ENCODE measurements at places on chromosomes 12 and 14.

DNA sequence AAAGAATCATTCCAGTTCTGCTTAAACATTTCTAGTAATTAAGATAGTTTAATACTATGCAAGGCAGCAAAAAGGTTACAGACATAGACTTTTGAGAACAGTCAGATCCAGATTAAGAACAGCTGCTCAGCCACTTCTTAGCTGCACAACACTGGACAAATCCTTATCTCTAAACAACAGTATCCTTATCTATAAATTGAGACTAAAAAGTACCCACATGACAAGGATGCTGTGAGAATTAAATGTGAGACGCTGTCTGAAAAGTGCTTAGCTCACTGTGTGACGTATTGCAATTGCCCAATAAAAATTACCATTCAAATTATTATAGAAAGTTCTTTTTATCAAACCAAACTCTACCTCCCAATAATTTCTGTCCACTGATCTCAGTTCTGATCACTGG is 35.5 kb downstream of the BORCS5 start:
- no peak for DNase-seq

DNA sequence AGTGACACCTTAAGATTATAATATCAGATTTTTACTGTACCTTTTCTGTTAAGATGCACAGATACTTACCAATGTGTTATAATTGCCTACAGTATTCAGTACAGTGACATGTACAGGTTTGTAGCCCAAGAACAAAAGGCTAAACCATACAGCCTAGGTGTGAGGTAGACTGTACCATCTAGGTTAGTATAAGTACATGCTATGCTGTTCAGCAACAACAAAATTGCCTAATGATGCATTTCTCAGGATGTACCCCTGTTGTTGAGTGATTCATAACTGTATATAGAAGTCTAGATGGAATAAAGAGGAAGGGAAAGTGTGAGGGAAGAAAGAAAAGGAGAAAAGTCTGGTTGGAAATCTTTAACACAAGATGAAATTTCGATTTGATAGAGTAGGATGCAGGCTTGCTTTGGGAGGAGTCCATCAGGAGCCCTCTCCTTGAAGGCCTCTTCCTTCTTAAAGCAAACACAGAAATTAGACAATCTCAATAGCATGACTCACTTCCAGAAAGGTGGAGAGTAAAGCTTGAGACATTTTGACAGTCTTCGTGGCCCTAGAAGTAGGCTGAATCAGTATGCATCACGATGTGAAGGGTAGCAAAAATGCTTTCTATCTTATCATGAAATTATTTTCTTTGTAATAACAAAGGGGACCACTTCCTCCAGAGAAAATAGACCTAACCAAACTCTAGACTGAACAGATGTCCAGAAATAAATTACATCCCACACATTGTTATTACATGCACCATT is 191.5 kb downstream of the SYT1 start:
- no peak for DNase-seq

DNA sequence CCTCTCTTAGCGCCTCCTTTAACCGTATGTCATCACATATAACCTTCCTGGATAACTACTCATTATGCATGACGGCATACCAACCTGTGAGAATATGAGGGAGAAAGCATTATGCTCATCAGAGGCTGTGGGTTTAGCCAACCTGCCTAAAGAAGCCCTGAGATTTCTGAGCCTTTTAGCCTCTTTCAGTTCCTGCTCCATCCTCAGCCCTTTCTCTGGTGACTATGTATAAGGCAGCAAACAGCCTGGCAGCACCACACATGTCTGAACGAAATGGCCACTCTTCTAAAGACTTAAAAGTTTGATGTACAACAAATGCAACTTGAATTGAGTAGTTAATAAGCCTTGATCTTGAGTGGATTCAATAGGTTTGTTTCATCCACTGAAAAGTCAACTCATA is 64.8 kb upstream of the SOX5 start:
- no peak for DNase-seq

DNA sequence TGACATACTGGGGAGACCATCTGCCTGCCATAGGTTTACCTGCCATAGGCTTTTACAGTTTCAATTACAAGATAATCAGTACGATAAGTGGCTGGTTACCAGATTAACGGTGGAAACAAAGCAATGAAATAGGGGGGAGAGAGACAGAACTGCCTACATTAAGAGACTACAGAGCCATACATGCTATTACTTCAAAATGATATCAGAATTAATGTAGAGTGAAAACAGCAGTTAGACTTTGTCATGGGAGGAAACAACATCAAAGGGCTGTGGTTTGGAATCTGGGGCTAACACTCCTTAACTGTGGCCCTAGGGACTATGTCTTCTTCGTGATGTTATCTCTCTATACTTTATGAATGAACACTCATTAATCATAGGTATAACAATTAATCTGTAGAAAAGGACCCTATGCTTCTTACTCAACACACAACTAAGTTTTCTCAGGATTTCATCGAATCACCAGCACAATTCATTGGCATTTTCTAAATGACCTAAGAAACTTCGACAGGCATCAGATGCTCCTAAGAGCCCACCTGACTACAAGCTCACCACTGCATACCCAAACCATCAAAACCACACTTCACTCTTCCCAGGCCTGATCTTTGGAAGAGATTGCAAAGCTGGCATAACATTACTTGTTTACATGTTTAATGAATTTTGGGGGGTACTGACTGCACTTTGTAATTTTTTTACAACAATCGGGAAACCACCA is 475.6 kb upstream of the SOX5 start:
- no peak for DNase-seq

DNA sequence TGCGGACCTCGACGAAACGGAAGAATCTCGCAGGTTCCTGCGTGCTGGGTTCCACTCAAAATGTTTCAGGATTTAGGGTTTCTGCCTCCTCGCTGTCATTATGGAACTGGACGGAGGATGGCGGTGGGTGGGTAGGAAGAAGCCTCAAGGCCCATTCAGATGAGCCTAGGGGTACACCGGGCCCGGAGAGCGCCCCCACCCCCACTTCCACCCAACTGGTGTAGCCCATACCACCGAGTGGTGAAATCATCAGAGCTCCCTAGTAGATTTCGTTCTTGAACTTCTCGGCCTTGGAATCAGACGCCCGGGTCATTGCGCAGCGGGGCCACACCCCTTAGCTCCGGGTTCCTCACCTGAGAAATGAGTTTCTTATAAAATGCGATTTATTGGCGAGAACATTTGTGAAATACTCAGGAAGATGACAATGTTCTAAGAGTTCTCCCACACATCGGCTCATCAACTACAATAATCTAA is 13.3 kb upstream of the TBX3 start:
- no peak for DNase-seq
